ENCODE measurements at places on chromosomes 7 and 10.

DNA sequence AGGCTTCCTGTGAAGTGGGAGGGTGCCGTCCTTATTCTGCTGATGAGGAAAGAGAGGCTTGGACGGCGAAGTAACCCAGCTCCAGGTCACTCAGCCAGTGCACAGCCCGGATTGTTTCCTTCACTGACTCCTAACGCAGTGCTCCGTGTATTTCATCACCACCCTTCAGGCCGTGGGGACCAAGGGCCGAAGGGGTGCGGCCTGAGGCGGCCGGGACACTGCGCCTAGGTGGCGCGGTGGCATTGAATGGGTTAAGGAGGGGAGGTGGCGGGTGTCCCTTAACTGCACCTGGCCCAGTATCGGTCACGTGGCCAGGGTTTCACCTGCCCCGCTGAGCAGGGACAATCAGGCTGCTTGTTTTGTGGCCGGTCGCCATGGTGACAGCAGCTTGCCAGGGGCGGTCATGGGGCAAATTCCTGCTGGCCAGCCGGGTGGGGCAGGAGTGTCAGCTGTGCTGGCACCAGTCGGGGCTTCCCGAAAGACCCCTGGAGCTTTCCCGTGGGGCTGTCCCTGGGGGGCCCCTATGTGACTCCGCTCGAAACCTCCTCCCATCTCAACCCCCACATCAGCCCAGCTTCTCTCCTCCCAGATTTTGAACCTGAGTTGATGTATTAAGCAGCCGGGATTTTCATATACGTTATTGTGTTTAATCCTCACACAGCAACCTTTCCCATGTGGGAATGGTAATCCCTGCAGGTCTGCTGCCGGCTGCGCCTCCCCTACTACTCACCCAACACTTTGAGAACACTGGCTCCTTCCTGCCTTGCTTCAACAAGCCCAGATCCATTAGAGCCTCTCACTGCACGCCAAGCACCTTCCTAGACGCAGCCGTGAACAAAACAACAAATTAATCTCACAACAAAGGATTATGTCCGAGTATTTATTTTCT lies 4.4 kb upstream of the ABHD11 start:
- no peak for DNase-seq

DNA sequence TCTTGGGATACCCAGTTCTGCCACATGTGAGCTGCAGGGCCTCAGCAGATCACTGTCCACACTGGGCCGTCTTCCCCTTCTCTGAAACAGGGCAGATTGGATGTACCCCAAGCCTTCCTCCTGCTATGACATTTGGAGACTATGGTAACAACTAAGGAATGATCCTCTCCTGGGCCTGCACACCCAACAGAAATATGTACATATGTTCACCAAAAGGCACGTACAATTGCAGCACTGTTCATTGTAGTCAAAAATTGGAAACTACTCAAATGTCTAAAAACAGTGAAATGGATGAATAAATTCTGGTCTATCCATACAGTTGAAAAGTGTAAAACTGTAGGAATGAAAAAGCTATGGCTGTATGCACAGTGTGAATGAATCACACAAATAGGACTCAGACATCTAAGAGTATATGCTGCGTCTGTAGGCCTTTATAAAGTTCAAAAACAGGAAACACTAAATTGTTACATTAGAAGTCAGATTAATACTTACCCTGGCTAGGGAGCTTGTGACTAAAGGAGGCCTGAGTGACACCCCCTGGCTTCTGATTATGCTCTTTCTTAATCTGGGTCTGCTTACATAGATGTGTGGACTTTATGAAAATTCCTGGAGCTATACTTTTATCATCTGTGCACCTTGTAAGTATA lies 16.1 kb upstream of the XPNPEP1 start:
- no peak for DNase-seq

- DNase-seq, result no peak
These were observed 34.8 kb downstream of the CFAP43 start for GRCh38 chr10:104197364-104197763.

DNA sequence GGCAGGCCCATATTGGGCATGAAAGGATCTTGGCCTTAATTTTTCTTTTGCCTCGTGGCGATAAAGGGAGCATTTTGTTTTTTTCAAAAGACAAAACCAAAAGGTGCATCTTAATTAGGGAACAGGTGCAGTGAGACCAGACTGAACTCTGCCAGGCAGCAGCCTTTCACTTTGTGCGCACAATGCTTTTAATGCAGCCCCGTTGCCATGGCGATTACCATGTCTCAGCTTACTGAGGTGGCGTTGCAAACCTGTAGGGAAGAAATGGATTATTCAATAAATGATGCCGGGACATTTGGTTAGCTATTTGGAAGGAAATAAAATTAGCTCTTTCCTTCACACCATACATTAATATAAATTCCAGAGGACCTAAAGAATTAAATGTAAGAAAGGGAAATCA lies 61.9 kb downstream of the MYL10 start:
- no peak for DNase-seq

- DNase-seq, result no peak
These were observed 814.6 kb downstream of the LRMDA start for GRCh38 chr10:76245951-76246495.

DNA sequence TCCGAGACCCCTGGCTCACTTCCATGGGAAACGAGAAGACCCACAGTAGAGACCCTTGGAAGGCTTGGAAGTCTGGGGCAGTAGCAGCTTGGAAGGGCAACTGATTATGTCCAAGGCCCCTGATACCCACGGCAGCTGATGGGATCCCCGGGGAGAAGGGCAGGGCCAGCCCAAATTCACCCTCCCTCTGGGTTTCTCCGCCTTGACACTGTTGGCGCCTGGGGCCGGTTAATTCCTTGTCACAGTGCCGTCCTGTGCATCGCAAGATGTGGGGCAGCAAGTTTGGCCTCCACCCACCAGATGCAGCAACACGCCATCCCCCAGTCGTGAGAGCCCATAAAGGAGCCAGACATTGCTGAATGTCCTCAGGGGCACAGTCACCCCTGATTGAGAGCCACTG lies 89.2 kb downstream of the RGS10 start:
- DNase-seq, result no peak

DNA sequence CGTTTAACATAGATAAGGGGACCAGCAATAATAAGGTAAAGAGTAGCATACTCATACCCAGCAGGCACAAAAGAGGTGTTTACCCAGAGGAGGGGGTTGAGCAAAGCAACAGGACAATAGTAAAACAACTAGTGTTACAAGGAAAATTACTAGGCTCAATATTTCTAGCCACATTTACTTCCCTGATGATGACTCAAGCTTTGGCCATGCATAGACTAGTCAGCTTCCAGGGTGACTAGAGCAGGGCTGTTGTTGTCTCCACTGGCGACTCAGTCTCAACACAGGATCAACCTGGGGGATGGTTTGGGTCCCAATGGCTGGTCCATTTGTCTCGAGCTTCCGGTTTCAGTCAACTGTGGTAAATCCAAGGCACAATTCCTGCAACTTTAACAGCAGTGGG lies 217.7 kb upstream of the KCND2 start:
- no peak for DNase-seq

DNA sequence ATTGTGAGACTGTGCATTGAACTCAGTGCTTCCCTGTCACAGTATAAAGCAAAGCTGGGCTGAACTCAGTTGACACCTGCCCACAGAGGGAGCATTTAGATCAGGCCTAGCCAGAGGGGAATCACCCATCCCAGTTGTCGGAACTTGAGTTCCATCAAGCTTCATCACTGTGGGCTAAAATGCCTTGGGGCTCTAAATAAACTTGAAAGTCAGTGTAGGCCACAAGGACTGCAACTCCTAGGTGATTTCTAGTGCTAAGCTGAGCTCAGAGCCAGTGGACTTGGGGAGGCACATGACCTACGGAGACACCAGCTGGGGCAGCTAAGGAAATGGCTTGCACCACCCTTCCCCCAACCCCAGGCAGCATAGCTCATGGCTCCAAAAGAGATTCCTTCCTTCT lies 7.7 kb upstream of the ABCB4 start:
- no peak for DNase-seq

- no peak for DNase-seq
These were observed 424.8 kb downstream of the MDFIC start for GRCh38 chr7:115346685-115347084.

DNA sequence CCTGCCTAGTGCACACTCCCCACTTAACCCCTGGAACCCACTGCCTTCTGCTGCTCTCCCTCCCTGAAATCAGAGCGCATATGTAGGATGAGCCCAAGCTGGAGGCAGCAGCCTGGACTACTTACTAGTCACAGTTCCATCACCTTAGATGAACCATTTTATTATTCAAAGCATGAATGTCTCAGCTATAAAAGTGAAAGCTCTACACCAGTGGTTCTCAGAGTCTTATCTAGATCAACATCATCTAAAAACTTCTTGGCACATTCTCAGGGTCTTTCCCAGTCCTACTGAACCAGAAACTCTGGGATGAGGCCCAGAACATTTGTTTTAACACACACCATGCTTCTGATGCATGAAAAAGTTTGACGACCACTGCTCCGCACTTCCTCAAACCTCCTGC lies 100.3 kb upstream of the ANK3 start:
- DNase-seq, result no peak

- DNase-seq, result no peak
These were observed 41.7 kb downstream of the NPY start for GRCh38 chr7:24325708-24326107.

GRCh38 chr7:12281038-12281437 lies 69.9 kb downstream of the TMEM106B start:
- no peak for DNase-seq

DNA sequence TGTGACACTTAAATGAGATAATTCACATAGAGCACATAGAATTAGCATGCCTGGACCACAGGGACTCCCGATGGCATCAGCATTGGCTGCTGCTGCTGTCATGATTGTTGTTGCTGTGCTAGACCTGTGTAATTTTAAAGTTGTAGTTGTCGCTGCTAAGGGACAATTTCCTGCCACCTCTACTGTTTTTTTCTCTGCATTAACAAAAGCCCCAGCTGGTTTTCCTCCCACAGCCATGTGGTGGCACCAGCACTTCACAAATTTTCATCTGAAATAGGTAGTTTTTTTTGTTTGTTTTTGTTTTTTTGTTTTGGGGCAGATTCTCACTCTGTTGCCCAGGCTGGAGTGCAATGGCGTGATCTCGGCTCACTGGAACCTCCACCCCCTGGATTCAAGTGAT lies 25.4 kb upstream of the PRXL2A start:
- no peak for DNase-seq

GRCh38 chr7:157682064-157682945 lies 345.5 kb downstream of the DNAJB6 start:
- DNase-seq, result no peak

DNA sequence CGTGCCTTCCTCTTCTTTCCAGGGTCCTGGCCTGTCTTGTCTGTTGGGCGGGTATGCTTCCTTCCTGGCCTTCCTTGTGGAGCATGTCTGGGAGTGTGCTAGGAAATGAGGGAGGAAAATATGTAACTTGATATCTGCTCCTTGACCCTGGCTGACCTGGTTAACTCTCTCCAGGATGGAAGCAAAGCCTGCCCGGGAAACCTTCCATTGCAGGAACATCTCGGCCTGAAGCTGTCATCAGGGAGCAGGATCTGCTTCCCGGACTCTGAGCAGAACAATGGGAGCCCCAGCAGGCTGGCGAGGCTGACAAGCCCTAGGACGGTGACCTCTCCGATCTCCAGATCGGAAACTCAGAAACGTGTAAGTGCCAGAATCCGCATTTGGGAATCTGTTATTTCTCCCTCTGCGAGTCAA lies 340.3 kb downstream of the FRMD4A start:
- no peak for DNase-seq

DNA sequence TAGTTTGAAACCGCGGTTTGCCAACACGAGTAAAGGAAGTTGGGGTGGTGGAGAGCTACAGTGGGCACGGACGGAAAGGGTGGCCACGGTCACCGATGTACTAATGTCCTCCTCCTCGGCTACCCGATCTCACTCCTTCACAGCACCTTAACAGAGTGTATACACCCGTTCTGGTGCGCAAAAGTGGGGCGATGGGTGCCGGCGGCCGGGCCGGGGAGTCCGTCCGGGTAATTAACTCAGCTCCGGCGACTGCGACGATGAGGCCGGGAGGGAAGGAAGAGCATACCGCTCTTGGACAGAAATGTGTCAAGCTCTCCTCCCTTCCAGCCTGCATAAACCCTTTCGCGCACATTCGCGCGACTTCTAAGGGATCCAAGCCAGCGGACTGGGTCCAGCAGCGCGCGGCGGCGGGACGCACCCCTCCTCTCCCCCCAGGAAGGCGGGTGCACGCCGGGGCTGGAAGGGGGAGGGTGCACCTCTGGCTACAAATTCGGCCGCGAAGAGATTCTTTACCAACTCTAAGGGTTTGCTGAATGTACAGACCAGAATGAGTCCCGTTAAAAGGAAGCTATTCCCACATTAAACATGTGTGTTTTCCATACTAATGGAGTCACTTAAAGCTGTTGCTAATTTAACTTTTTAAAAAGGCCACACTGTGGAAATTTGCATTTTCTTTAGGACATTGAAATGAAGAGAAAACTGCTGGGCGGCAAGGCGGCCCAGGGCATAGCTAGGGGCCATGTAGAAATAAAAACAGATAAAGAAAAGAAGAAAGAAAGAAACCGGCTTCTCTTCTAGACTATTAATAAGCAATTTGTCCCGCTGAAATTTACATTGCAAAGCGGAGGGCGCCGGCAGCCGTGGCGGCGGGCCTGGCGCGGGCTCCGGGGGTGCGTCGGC lies 6.6 kb upstream of the EBF3 start:
- no peak for DNase-seq

GRCh38 chr10:70984986-70985722 lies 96.8 kb upstream of the PCBD1 start:
- DNase-seq, result no peak

GRCh38 chr10:63480237-63480636 lies 14.5 kb upstream of the JMJD1C start:
- no peak for DNase-seq

DNA sequence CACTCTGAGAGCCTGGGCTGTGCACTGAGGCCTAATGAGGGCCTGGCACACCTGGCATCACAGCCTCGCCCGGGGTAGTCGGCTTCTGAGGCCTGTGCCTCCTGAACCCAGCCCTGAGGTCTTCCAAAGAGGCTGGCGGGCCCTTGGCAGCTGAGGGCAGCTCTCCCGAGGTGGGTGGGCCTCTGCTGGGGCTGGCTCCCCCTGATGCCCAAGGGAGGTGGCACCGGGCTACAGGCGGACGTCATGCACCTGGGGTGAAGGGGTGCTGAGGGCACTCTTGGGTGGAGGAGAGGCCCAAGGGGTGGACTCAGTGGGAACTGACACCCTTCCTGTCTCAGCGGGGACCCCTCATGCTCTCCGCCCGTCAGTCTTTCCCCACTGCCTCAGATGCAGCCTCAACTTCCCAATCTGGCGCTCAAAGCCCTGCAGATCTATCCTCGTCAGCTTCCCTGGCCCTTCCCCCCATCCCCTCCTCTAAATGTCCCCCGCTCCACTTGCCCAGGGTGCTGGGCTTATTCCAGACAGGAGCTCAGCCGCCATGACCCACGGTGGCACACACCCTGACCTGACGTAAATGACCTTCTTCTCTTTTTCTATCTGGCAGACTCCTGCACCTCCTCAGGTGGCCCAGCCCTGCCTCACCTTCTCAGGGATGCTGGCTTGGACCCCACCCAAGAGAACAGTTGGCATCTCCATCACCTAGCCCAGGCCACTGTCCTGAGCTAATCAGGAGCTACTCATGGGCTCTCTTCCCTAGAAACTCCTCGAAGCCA lies 38.2 kb downstream of the MYL10 start:
- no peak for DNase-seq
